ENCODE measurements at places on chromosomes 2 and 18. TPM values are rescaled to one million over a fixed set of nuclear protein-coding genes. Genes with fewer than 3 reads are reported as not detected.
A peak's percentile ranks its signal among the peaks of the same experiment; 100 is the strongest.

GRCh38 chr2:65450393-65450792, 18.0 kb upstream of the SPRED2 start:
- DNase-seq: no peak

DNA sequence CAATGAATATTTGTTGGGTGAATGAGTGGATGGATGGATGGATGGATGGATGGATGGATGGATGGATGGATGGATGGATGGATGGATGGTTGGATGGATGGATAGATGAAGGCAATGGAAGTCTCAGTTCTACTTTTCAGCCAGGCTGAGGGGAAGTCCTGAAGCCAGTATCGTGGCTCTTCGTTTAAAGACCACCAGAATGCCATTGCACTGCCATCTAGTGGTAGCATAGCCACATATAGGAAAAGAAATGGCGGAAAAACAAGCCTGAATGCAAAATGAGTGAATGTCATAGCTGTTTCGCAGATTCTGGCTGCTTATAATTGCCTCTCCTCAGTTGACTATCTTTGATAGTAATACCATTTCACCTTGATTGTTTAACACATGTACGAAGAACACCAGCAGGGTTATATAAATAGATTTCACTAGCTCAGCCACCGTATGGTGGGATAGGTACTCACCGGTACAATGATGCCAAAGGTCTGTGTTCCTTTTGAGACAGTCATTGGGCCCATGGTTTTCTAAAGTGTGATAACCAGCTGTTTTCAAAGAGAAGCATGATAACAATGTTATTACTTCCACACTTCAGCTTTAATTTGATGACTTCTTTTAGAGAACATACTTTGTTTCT, 62.3 kb upstream of the GREB1L start:
- DNase-seq: peak; percentile 80

- DNase-seq: peak; percentile 5
Measured at GRCh38 chr18:38539856-38540255, 974.3 kb upstream of the CELF4 start.

GRCh38 chr2:176455816-176456291, 186.6 kb downstream of the MTX2 start:
- peak; percentile 98 for DNase-seq

DNA sequence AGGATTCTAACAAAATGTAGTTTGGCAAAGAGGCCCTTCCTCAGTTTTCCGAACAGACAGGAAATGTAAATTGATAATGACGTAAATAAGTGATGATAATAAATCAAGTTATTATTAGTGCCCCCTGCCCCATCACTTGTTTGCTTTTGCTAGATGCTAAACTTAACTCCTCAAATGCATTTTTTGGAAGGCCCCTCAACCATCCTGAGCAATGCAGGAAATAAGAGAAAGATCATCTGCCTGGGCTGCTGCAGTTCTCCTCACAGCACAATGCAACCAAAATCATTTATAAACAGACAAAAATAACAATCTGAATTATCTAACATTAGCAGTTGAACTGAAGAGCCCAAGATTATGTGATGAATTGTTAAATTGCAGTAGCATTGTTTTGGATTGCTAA, 62.6 kb upstream of the PSMD14 start:
- no peak for DNase-seq

GRCh38 chr2:88880441-88880953, 189.0 kb downstream of the RPIA start:
- peak; percentile 88 for DNase-seq

- no peak for DNase-seq
Measured at GRCh38 chr2:122506620-122507019, 751.2 kb downstream of the TSN start.

- no peak for DNase-seq
Measured at GRCh38 chr2:237464757-237465391, 22.2 kb upstream of the MLPH start.

DNA sequence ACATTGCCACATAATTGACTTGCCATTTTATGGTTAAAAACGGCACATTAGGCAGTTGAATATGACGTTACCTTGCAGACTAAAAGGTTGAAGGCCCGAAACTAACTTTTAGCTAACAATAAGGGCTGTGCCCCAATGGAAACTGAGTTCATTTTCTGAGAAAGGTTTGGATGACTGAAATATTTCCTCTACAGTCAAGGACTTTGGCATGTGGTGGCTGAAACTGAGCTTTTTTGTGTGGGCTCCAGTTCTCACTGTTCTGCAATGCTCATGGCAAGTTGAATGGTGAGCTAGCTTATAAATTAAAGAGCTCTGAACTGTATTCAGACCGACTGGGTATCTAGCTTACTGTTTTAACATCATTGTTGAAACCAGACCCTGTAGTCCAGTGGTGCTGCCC, 23.8 kb upstream of the TXNDC2 start:
- DNase-seq: peak; percentile 34

DNA sequence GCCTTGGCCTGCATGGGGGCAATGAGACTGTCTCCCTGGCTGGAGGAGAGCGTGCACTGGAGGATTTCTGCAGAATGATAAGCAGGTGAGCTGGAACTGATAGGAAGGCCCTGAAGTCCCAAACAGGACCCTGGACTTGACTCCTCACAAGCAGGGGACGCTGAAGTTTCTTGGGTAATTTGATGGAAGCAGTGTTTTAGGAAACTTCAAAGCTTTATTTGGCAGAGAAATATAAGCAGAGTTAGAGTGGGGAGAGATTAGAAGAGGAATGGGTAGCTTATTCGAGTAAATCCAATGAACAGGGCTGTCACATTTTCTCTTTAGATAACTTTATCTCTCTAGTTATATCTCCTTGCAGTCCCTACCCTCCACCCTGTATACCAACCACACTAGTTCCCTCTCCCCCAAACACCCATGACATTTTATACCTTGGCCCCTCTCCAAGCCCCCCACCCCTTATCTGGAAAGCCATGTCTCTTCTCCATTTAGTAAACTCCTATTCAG, 73.6 kb upstream of the IGFBP5 start:
- DNase-seq: no peak

DNA sequence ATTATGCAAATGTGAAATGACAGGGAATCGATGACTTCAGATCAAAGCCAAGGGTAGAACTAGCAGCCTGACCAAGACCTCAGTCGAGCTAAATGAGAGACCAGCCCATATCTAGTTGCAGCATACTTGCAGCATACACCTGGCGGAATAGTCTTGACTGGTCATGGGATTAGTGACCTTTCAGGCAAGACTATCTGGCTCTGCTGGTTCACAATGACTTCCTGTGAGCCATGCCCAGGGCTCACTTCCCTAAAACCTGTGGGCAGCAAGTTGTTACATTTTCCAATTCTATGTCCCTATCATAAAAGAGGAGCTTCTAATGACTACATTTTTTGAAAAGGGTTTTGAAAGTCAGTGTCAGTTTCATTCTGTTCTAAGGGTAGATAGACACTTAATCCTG, 1624.9 kb upstream of the CELF4 start:
- DNase-seq: no peak

GRCh38 chr2:113291191-113291590, 12.5 kb upstream of the PAX8 start:
- DNase-seq: no peak

DNA sequence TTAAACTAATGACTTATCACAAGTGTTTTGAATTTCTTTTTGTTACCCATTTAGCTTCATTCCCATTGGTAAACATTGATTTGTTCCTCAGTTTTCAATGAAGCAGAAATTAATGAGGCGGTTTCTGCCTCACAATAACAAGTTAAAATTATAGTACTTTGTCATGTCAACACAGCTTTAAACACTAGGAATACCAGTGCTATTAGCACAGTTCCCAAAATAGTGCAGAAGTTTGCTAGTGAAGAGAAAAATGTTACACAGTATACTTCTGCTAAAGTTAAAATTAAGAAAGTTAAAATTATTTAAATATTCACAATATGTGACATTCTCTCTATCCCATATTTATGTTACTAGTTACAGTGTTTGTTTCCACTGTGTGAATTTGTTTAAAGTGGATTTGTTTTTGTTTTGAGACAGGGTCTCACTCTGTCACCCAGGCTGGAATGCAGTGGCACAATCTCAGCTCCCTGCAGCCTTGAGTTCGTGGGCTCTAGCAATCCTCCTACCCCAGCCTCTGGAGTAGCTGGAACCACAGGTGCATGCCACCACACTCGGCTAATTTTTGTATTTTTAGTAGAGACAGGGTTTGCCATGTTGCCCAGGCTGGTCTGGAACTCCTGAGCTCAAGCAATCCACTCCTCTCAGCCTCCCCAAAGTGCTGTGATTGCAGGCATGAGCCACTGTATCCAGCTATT, 3.8 kb upstream of the CHN1 start:
- no peak for DNase-seq

GRCh38 chr2:136207665-136208064, 89.7 kb upstream of the CXCR4 start:
- DNase-seq: no peak

OSBPL1A gene
- polyA plus RNA-seq: 43.0 TPM

CTAGE1 gene
- not detected for polyA plus RNA-seq

GALNT5 gene
- 2.3 TPM for polyA plus RNA-seq

FABP1 gene
- polyA plus RNA-seq: 9.8 TPM

TMEM200C gene
- polyA plus RNA-seq: 0.75 TPM
